Activated naive CD8-positive, alpha-beta T cell treated with anti-CD3 and anti-CD28 coated beads for 36 hours (primary cell): ENCODE measurements at places on chromosomes 3 and 15.

DNA sequence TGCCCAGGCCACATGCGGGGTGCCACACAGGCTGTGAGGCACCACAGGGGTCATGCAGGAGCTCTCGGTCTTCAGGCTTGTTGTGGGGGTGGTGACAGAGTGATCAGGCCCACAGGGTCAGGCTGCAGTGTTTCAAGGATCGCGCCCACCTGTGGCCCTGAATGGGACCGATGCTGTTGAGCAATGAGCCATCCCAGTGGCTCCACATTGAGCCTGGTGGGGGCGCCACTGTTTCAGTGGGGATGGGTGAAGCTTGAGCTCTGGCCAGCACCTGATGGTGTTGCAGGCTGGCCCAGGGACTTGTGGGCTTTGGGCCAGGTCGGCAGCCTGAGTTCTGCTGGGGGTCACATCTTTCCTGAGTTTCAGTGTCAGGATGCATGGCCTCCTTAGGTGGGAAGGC, 230.1 kb downstream of the UBE3A start:
- no peak for DNase-seq

GRCh38 chr3:139088462-139089324, 44.0 kb upstream of the PRR23C start:
- no peak for DNase-seq

GRCh38 chr15:64070106-64070505, 23.5 kb downstream of the CIAO2A start:
- no peak for DNase-seq

DNA sequence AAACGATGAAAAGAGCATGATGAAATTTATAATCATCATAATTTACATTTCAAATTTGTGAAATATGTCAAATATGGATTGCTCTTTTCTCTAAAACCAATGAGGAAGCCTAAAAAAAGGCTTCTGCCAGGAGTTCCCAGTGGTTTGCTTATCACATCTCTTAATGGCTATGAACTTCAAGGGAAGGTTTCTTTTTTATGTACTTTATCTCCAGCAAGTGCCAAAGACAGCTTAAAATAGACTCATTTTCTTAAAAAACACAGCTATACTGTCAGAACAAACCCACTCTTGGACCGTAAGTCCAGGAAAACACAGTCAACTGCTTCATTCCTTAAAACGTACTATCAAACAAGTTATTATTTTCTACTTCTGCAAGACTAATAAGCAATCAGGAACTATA, 80.2 kb downstream of the DLG1 start:
- DNase-seq, result no peak

GRCh38 chr15:86355801-86356200, 276.1 kb downstream of the AGBL1 start:
- no peak for DNase-seq
